ENCODE measurements at places on chromosomes 11 and 22.

- no peak for DNase-seq
These were observed 31.0 kb upstream of the RFPL3 start for GRCh38 chr22:32326647-32327046.

DNA sequence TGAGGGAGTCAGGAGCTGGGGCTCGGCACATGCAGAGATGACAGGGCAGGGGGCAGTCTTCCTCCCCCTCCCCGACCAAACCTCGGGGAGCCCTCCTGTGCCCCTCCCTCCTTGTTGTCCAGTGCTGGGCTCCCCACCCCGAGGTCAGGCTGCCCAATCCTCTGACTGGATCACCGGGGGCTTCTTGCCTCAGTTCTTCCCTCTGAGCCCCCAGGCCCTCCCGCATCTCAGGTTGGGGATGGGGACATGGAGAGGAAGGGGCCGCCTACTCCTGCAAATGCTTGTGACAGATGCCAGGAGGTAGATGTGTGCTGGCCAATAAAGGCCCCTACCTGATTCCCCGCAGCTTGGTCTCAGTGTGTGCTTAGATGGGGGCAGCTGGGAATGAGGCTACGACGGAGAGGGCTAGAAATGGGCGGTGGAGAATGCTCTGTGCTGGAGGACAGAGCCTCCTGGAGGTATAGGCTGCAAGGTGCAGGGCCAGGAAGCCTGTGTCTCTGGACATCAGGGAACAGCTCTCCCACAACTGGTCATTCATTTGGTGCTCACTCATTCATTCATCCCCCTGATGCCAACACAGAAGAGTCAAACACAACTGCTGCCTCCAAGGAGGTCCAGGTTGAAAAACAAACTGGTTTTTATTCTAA, 8.4 kb downstream of the RHBDD3 start:
- no peak for DNase-seq

DNA sequence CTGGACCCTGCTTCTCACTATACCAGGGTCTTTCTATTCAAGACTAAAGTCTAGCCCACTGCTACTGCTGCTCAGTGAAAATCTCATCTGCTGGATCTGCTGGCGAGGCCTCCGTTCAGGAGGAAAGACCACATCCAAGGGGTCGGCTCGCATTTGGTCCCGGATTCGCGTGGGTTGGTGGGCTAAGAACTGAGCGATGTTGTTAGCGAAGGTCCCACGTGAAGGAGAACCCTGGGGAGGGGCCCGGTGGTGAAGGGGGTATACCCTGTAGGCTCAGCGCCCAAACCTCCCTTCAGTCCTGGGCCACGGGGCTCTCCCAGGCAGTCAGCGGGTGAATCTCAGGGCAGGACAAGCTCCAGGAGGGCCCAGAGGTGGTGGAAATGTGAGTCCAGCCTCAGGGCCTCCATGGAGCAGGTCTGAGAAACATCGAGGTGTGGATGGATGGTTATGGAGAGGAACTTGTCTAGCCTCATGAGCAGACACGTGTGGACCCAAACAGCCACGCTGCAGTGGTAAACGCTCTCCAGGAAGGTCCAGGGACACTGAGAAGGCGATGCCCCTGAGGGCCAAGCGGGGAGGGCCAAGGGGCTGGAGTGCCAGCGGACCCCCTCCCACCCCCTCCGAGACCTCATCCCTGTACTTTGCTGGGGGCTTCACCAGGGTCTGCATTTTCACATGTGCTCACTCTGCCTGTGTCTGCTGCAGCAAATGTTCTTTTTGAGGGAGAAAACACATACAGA, 152.3 kb downstream of the CTTN start:
- DNase-seq, result no peak

DNA sequence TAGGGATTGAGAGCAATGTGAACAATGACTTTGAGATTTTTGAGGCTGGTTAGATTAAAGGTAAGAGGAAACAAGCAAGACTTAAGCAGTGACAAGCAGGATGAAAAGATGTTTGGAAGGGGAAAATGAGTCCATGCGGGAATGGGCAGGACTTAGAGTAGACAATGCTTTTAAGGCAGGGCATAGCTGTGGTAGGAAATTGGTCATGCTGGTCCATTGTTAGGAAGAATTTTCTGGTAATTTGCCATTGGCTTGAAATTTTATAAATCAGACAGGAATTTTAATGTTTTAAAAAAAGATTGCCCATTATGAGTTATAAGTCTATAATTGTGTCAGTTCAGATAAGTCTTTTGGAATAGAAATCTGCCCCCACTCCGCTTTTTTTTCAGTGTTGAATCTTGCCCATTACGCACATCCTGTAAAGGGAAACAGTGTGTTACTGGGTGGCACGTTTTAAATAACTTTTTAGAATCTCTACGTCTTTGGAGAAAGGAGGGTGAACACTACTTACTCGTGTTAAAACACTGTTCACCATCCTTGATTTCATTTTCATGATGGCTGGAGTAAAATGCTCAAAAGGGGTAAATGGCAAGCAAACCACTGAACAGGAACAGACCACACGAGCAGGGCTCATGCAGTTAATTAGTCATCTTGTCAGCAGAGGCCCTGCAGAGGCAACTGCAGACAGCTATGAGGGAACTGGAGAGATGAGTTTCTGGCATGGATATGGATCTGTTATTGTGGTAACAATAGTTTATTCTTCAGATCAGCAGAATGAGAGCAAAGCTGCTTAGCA, 25.0 kb downstream of the SWAP70 start:
- DNase-seq, result no peak

GRCh38 chr22:47724751-47725150, 962.3 kb downstream of the TBC1D22A start:
- DNase-seq, result no peak

- DNase-seq, result no peak
These were observed 26.2 kb downstream of the TBC1D22A start for GRCh38 chr22:46788441-46789172.

DNA sequence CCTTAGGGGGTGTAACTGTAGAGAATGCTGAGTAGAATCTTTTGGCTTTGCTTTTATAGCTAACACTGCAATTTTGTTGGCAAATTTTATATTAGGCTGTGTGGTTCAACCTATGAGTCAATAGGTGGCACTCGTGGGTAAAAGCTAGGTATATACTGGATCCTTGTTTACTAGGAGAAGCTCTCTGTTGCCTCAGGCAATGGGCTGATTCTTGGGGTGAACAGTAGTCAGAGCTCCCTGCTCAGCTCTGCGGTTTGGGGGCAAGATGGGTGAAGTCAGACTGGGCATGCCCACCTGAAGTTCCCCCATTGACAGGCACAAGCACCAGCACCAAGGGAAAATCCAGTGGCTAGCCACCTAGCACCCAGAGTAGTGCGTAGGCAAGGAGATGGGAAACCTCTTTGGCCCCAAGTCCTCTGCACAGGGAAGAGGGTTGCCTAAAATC, 238.7 kb downstream of the FAM181B start:
- DNase-seq, result no peak

DNA sequence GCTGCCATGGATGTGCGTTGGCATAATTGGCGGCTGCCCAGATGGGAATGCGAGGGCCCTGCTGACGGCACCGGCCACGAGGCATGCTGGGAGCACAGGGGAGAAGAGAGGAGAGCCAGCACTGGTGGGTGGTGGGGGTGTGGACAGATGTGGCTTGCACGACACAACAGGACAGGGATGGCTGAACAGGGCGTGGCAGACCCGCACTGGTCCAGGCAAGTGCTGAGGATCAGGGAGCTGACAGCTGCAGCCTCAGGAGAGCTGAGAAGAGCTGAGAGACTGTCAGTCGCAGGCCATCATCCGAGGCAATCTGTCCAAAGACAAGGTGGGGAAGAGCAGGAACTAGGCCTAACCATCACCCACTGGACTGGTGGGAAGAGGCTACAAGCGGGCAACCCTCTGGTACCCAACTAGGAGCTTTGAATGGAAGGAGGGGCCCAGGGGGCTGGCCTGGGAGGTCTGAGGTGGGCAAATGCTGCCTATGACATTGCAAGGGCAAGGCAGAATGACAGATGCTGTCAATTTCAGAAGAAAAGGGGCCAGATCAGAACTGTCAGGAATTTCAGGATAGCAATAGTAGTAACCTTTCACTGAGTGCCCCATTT, 2.4 kb downstream of the GNB1L start:
- no peak for DNase-seq

DNA sequence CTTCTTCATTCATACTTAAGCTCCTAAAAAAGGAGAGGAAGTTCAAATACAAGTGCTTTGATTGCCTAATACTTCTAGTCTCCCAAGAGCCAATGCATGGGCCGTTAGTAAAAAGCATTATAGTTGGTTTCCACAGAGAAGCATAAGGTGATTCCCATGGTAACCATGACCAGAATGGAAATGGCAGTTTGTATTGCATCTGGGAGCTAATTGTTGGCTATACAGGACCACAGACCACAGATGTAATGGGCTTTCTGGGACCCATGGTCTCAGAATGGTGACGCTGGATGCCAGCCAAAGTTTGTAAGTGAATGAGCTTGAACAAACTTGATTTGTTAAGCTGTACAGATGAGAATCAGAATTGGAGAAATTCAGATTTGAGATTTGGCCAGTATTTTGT, 333.9 kb upstream of the C11orf87 start:
- no peak for DNase-seq

GRCh38 chr11:28581286-28582242, 473.4 kb downstream of the METTL15 start:
- DNase-seq, result no peak

DNA sequence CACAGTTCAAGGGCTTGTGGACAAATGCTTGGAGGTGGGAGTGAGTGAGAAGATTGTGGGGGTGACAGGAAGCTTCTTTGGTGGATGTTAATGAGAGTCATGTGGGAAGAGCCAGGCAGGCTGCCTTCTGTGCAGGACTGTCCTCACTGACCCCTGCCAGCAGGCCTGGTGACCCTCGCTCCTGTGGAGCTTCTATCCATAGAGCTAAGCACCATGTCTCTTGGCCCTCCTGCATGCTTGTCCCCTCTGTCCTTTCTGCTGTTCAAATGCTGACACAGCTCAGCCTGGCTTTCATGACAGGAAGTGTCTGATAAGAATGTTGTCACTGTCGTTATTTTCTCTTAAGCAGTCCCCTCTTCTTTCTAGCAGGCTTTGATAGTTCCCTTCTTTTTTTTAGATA, 37.6 kb downstream of the NAT10 start:
- no peak for DNase-seq

DNA sequence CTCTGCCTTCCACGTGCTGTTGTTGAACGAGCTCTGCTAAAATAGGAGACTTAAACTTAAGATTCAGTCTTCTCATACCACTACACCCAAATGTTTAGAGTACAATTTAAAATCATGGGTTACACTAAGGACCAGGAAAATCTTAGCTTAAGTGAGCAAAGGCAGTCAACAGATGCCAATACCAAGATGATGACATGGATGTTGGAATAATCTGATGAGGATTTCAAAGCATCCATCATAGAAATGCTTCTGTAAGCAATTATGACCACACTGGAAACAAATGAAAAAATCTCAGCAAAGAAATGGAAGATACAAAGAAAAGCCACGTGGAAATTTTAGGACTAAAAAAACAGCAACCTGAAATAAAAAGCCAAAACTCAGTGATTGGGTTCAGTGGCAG, 109.8 kb downstream of the ATXN10 start:
- DNase-seq, result no peak

DNA sequence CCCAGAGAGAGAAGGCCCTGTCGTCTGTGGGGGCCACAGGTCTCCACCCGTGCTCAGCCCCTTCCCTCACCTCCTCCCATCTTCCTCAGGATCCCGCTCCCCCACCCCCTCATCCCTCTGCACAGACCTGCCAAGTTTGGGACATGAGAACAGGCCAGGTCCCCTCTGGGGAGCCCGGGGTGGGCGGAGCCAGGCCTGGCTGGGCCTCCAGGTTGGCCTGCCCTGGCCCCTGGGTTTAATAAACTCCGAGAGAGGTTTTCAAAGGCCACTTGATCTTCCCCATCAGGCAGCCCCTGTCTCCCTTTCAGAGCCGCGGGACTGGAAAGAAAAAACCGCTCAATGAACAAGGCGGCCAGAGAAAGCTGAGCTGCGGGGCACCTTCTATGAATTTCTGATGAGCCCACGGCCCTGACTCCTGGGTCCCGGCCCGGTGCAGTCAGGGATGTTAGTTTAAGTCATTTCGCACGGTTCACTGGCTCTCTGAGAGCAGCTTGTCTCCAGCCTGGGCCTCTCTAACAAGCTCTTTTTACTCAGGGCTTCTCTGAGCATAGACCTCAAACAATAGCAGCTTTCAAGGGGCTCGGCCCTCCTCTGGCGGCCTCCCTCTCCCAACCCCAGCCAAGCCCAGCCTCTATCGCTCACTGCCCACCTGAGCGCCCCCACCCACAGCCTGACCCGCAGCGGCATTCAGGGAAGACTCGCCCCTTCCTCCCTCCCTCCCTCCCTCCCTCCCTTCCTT, 64.8 kb downstream of the RPUSD4 start:
- DNase-seq, result no peak

DNA sequence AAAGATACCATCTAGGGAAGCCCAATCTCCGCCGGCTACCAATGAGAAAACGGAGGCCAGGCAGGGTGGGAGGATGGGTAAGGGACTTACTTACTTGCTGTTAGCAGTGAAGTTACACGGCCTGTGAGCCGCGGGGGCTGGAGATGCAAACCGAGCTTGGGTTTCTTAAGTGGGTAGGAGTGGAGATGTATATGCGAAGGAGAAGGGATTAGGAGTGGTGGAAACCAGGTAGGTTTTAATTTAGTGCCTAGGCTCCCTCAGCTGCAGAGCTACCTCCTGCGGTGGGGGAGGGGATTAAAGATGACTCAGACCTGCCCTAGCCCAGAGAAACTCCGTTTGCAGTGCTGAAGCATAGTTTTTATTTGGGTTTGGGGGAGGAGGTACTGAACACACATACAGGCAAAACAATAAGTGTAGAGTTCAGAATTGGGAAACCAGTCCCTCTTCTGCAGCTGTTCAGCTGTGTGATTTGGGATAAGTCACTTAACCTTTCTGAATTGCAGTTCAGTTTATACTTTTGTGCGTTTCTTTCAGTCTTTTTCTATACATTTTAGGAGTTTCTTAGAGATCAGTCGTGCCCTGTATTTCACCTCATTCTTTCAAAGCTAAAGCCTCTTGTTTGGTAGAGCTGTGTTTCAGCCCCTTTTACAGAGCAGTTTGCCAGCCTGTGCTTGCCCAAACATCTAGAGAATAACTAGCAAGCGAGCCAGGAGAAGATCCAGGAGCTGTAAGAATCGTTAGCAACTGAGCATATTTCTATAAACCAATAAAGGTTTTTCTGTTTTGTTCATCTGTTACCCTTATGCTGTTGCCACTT, 596 bp upstream of the TNRC6B start:
- peak; percentile 55 for DNase-seq

- DNase-seq, result no peak
These were observed 11.1 kb downstream of the E2F8 start for GRCh38 chr11:19229671-19230070.

Measured in CD4-positive, alpha-beta memory T cell (primary cell).